Fibroblast of skin of scalp (primary cell): ENCODE measurements at places on chromosomes 6 and 20.

GRCh38 chr20:15867899-15868298 lies 705.3 kb downstream of the KIF16B start:
- DNase-seq: no peak

- DNase-seq: no peak
These were observed 441.0 kb downstream of the KIF16B start for GRCh38 chr20:16132036-16132798.

DNA sequence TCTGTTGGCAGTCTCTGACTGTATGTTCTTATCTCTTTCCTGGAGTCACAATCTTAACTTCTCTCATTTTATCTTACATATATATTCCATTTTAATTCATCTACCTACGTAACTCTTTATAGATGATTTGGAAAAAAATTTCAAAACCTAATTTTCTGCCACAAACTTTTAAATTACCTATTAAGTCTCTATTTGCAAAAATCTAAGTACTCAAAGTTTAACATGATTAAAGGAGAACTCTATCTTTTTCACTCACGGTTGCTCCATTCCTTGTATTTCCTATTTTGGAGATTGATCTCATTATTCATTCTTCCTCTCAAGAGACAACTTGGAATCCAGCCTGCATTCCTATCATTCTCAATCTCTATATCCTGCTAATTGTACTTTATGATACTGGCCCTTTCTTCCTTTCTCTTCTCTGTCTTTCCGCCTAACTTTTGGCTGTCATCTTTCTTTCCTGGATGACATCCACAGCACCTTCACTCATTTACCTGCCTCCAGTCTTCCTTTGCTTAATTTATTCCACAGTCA lies 1071.1 kb upstream of the CITED2 start:
- peak; percentile 91 for DNase-seq

DNA sequence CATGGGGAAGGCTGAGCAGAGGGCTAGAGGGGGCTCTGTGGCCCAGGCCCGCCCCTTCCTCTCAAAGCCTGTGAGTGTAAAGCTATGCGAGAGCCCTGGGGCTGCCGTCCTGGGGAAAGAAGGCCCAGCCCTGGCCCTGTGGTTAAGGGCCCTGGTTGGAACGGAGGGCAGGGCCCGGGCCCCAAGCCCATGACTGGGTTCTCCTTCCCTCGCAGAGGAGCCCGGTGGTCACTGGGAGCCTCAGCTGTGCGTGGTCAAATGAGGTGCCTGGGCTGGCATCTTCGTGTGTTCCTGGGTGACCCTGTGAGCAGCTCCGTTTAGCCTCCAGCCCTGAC lies 56.0 kb downstream of the SMOC2 start:
- no peak for DNase-seq

GRCh38 chr6:155132617-155133016 lies 131.2 kb upstream of the CLDN20 start:
- DNase-seq: no peak

GRCh38 chr6:163872335-163872734 lies 457.8 kb downstream of the QKI start:
- peak; percentile 96 for DNase-seq

GRCh38 chr6:97097068-97098047 lies 172.8 kb downstream of the KLHL32 start:
- DNase-seq: no peak

- no peak for DNase-seq
These were observed at the start of gene ARHGAP40 for GRCh38 chr20:38601216-38602184. Gene ARHGAP40, plus strand, starts transcription at chr20:38601809.

DNA sequence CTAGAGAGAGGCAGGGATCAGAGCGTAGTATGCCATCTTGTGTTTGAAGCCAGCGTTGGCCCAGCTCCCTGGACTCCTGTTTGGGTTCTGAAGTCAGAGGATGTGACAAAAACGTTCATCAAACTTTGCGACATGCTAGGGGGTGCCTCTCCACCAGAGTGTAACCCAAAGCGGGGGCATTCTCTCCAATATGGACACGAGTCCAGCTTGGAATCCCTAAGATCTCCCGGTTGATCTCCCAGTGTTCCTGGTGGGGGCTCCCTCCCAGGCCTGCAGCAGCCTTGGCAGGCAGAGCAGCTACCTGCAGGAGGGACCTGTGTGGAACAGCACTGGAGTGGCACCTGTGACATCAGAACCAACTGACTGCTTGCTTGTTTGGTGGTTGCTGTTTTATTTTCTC lies 218.8 kb upstream of the ECI2 start:
- no peak for DNase-seq

- no peak for DNase-seq
These were observed 3.5 kb downstream of the LRFN2 start for GRCh38 chr6:40583709-40584108.

GRCh38 chr6:79665725-79666551 lies 34.8 kb downstream of the SH3BGRL2 start:
- no peak for DNase-seq
